ENCODE measurements at places on chromosomes 5 and 9. TPM values are rescaled to one million over a fixed set of nuclear protein-coding genes. Genes with fewer than 3 reads are reported as not detected.

The RMRP gene
- total RNA-seq, result 30,828 TPM

DNA sequence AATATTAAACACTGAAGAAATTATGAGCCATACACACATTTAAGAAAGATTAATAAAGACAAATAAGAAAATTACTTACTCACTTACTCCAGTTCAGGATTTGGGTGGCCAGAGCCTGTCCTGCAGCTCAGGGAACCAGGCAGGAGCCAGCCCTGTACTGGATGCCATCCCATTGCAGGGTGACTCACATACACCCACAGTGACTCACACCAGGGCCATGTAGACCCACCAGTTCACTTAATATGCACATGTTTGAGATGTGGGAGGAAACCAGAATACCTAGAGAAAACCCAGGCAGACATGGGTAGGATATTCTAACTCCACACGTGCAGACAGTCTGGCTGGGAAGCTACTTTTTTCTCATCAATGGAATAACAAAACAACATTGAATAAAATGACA lies 49.6 kb upstream of the ADRB2 start:
- no peak overlapping the region for H3K4me3 ChIP-seq
- no peak overlapping the region for H3K27ac ChIP-seq
- no peak for DNase-seq
- no peaks in the 10 kb centered on the region for H3K36me3 ChIP-seq
- H3K4me1 ChIP-seq, result no peaks in the 10 kb centered on the region

DNA sequence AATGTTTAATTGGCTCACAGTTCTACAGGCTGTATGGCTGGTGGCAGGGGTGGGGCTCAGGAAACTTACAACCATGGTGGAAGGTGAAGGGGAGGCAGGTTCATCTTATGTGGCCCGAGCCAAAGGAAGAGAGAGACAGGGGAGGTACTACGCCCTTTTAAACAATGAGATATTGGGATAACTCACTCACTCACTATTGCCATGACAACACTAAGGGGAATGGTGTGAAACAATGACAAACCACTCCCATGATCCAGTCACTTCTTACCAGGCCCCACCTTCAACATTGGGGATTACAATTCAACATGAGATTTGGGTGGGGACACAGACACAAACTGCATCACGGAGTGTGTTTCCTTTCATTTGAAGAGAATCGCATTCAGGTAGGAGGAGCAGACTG lies 220.9 kb downstream of the GADD45G start:
- no peak for DNase-seq
- H3K4me3 ChIP-seq, result no peak overlapping the region
- no peak overlapping the region for H3K27ac ChIP-seq

GRCh38 chr9:128118472-128118857 lies 9.1 kb downstream of the PTGES2 start:
- H3K36me3 ChIP-seq, result peaks cover 28% of the 10 kb centered on the region
- H3K4me3 ChIP-seq, result no peak overlapping the region
- no peak overlapping the region for H3K27ac ChIP-seq
- H3K4me1 ChIP-seq, result peaks cover 11% of the 10 kb centered on the region
- no peaks in the 10 kb centered on the region for H3K27me3 ChIP-seq
- no peak for DNase-seq

The TAF11L5 gene
- total RNA-seq, result not detected

The ENTPD2 gene
- total RNA-seq, result 0.41 TPM

DNA sequence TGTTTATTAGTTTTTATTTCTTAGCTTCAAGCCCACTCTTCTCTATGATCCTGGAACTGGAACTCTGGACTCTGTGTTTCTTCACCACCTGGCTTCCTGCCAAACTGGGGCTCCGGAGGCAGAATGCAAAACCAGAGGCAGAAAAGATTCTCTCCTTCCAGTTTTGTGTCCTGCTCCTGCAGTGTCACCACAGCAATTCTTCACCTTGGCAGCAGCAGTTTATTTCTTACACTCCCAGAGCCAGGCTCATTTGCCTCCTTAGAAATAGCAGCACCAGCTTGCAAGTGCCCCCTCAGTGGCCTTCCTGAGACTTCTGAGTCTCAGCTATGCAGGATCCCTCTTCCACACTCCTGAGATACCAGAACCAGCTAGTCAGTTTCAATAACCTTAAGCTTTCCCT lies 26.7 kb upstream of the CAMK4 start:
- H3K4me1 ChIP-seq, result no peaks in the 10 kb centered on the region
- H3K27ac ChIP-seq, result no peak overlapping the region
- DNase-seq, result no peak
- H3K27me3 ChIP-seq, result no peaks in the 10 kb centered on the region

DNA sequence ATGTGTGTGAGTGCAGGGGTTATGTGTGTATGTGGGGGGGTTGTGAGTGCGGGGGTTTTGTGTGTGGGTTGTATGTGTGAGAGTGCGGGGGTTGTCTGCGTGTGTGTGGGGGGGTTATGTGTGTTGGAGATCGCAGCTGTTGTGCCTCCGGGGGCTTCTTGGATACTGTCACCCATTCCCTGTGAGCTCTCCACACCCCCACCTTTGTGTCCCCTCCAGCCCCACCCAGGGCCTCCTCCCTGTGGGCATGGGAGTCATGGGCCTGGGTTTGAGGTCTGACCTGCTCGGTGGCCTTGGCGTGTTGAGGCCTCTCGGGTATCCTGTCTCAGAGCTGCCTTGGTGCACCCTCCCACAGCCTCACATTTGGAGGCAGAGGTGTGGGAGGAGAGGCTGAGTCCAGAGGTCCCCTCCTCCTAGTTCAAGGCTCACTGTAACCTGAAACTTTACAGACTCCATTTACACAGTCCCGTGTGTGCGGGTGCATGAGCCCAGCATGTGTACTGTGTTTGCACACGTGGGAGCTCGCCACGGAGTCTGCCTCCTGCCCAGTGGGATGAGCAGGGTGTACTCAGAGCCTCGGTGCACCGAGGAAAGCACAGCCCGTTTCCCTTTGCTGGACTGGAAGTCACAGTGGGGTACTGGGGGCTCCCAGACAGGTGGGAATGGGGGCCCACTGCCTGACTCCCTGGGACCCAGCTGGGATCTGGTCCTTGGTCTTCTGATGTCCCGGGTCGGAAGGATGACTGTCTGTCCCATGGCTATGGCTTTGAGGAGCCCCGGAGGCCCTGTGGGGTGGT lies 43.4 kb downstream of the RXRA start:
- H3K4me1 ChIP-seq, result peaks cover 78% of the 10 kb centered on the region
- H3K27me3 ChIP-seq, result no peaks in the 10 kb centered on the region
- H3K4me3 ChIP-seq, result no peak overlapping the region
- no peak overlapping the region for H3K27ac ChIP-seq
- H3K36me3 ChIP-seq, result no peaks in the 10 kb centered on the region

GRCh38 chr5:72558383-72558782 lies 51.2 kb upstream of the ZNF366 start:
- no peaks in the 10 kb centered on the region for H3K36me3 ChIP-seq
- H3K27me3 ChIP-seq, result no peaks in the 10 kb centered on the region
- peaks cover 15% of the 10 kb centered on the region for H3K4me1 ChIP-seq
- no peak overlapping the region for H3K27ac ChIP-seq
- no peak overlapping the region for H3K4me3 ChIP-seq
- no peak for DNase-seq

DNA sequence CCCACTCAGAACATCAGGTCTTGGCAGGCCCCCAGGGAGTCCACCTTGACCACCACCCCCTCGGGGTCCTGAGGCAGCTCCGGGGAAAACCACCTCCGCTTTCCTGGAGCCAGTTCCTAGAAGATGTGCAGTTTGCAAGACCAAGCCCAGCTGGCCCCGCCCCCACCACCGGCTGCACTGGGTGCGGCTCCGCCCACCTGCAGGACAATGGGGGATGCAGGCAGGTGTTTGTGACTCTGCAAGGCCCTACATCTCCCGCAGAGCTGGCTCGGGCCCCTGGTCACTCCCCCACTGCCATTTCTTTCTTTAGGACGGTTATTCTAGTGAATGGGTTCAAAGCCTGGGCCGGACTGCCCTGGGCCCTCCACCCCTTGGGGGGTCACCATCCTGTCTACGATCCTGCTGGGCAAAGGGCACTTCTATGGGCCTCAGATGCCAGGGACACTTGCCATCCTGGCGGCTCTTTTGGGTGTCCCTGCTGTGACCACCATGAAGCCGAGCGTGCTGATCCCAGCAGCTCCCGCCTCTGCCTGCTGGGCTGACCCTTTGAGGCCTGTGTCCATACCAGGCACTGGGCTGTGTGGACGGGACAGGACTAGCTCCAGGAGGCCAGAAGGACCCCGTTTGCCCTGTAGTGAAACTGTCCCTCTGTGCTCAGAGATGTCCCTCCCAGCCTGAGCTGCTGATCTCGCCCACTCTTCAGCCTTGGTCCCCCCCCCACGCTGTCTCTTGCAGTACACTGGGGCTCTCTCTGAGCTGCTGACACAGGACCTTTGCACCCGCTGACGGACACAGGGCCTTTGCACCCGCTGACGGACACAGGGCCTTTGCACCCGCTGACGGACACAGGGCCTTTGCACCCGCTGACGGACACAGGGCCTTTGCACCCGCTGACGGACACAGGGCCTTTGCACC lies 5.9 kb upstream of the NACC2 start:
- H3K4me3 ChIP-seq, result no peak overlapping the region
- H3K27ac ChIP-seq, result no peak overlapping the region
- H3K27me3 ChIP-seq, result no peaks in the 10 kb centered on the region
- no peak for DNase-seq
- H3K36me3 ChIP-seq, result no peaks in the 10 kb centered on the region
- peaks cover 23% of the 10 kb centered on the region for H3K4me1 ChIP-seq

The TNFSF8 gene
- total RNA-seq, result 3.8 TPM

- no peaks in the 10 kb centered on the region for H3K36me3 ChIP-seq
- no peak for DNase-seq
- no peaks in the 10 kb centered on the region for H3K27me3 ChIP-seq
- H3K4me1 ChIP-seq, result no peaks in the 10 kb centered on the region
Observed at GRCh38 chr9:118785456-118785855, 583.8 kb downstream of the BRINP1 start.

The PCDHGA8 gene
- 1.2 TPM for total RNA-seq

DNA sequence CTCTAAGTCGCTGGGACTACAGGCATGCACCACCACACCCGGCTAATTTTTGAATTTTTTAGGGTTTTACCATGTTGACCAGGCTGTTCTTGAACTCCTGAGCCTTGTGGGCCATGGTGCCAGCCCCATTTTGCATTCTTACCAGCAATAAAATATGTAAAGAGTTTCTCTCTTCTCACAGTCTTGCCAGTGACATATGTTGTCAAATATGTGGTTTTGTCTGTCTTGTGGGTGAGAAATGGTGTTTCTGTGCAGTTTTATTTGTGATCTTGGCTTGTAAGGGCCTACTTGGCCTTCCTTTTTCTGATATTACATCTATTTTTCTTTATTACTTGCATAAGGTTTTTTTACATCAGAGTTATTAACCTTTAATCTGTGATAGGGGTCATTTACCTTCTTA lies 47.1 kb downstream of the SPIN1 start:
- no peak overlapping the region for H3K4me3 ChIP-seq
- no peaks in the 10 kb centered on the region for H3K4me1 ChIP-seq
- no peak overlapping the region for H3K27ac ChIP-seq
- peaks cover 35% of the 10 kb centered on the region for H3K36me3 ChIP-seq
- no peaks in the 10 kb centered on the region for H3K27me3 ChIP-seq

The SMIM32 gene
- total RNA-seq, result not detected

DNA sequence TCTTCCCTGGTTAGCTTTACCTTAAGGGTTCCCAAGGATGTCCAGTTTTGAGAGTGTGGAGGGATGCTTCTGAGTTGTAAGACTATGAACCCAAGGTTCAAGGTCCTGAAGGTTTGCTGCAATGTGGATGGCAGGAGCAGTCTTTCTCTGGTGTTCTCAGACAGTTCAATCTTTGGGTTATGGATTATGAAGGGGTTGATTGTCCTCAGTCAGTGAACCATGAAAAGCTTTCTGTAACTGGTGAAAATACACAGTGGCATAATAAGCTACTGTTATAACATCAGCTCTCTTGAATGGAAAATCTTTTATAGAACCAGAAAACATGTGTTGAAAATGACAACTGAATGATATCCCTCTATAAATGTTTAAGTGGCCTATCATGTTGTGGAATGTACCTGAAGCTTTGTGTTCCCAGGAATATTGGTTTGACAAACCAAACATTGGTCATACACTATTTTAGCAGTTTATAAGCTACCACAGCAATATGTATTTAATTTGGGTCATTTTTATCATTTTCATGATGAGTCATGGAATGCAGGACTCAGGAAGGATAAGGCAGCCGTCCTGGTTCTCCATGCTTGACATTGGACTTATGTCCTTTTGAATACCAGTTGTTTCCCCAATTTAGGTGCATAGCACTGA lies 1041.8 kb upstream of the ARRDC3 start:
- no peaks in the 10 kb centered on the region for H3K4me1 ChIP-seq
- H3K4me3 ChIP-seq, result no peak overlapping the region
- no peaks in the 10 kb centered on the region for H3K27me3 ChIP-seq
- H3K36me3 ChIP-seq, result no peaks in the 10 kb centered on the region

All from upper lobe of right lung (tissue), 1 donor.